ENCODE measurements at places on chromosomes 3 and 15.

DNA sequence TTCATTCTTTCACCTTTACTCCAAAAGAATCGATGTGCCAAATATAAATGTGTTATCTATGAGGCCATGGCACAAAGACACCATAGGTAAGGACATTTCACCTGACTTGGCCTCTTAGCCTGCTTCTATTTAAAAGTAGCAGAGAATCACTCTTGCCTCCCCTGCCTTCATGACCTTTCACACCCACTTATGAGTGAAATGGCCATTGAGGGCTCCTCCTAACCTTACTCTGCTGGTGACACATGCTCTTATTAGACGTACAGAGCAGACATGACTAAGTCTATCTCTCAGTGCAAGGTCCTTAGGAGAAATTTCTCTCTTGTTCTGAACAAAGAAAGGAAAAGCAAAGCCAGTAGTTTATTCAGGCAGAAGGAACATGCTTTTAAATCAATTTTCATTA, 150.7 kb downstream of the LRTM1 start:
- DNase-seq, result no peak

GRCh38 chr3:115085197-115085865, 61.8 kb downstream of the ZBTB20 start:
- DNase-seq, result no peak

- no peak for DNase-seq
Observed at GRCh38 chr3:19063936-19064335, 84.4 kb upstream of the KCNH8 start.

- DNase-seq, result no peak
Observed at GRCh38 chr3:32062950-32063582, 43.4 kb upstream of the GPD1L start.

DNA sequence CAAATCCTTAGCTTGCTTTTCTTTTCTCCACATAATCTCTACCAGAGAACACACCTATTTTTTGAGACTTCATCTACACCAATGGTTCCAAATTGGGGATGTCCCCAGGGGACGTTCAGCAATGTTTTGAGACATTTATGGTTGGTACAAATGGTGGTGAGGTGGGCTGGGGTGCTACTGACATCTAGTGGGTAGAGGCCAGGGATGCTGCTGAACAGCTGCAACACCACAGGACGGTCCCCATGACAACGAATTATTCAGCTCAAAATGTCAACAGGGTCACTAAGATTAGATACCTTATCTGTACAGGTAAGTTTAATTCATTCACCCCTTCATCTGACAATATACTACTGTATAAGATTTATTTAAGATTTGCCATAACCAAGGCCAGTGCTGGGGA, 14.4 kb downstream of the GK5 start:
- no peak for DNase-seq
